ENCODE measurements at places on chromosomes 5 and 9.

GRCh38 chr9:83432104-83432627 lies 106.0 kb downstream of the FRMD3 start:
- DNase-seq = peak; percentile 13

GRCh38 chr9:134502809-134503211 lies 138.8 kb upstream of the COL5A1 start:
- no peak for DNase-seq

- DNase-seq = no peak
Measured at GRCh38 chr9:120933310-120934055, 6.9 kb upstream of the TRAF1 start.

GRCh38 chr9:107597743-107598217 lies 108.2 kb upstream of the KLF4 start:
- no peak for DNase-seq

DNA sequence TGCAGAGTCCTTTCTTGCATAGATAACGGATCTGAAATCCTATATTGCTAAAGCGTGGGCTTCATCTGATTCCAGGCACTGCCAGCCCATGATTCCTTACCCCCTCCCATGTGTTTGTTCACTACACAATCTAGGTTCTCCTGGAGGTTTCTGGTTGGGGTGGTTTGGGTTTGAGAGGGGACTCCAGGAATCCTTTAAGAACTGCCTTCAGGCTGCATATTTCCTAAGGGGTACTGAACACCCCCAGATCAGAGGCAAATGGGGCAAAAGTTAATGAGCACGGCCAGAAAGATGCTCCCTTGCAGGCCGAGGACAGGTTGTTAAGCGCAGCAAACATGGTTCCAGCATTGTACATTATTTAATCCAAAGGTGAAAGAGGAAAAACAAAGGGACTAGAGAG lies 9.9 kb downstream of the NR2F1 start:
- DNase-seq = no peak

GRCh38 chr5:180133551-180133950 lies 62.0 kb upstream of the RNF130 start:
- no peak for DNase-seq

- DNase-seq = no peak
Measured at GRCh38 chr9:107435415-107435814, 54.2 kb downstream of the KLF4 start.

- DNase-seq = no peak
Measured at GRCh38 chr5:95591490-95591901, 28.4 kb upstream of the GPR150 start.

DNA sequence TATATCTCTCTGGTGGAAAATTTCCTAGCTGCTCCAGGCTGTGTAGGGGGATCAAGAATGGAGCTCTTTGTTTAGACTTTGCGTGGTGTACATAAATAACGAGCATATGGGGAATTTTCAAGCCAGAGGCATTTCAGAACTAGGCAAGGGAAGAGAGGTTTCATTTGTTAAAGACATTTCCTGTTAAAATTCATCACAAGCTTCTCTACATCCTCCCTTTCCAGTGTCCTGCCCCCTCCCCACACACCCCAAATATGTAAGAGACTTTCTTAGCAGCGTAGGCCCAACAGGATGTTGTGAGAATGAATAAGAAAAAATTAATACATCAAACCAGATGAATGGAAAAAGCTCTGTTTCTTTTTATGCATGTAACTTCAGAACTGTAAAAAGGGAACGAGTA lies 150.3 kb downstream of the GPBP1 start:
- no peak for DNase-seq

GRCh38 chr5:141532726-141533125 lies 43.8 kb downstream of the PCDHGC5 start:
- no peak for DNase-seq

- DNase-seq = no peak
Measured at GRCh38 chr5:33764786-33765185, 127.0 kb downstream of the ADAMTS12 start.

GRCh38 chr9:126228111-126228780 lies 98.4 kb upstream of the MVB12B start:
- no peak for DNase-seq

DNA sequence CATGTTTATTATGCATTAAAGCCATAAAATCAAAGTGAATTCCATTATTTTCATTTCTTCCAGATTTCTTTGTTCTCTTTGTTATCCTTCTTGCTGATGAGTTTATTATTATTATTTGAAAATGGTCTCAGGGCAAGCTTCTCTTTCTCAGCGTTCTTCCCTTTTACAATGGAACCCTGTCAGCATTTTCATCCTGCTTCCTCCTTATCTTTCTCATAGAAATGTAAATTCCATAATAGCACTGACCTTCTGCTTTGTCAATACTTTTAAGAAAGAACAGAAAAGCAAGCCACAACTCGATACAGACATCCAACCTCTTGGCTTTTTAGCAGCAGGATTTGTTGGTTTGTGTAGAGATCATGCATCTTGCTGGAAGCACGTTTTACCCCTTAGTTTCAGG lies 114.0 kb upstream of the BASP1 start:
- no peak for DNase-seq

GRCh38 chr5:123785162-123786071 lies 273.4 kb downstream of the CSNK1G3 start:
- no peak for DNase-seq

DNA sequence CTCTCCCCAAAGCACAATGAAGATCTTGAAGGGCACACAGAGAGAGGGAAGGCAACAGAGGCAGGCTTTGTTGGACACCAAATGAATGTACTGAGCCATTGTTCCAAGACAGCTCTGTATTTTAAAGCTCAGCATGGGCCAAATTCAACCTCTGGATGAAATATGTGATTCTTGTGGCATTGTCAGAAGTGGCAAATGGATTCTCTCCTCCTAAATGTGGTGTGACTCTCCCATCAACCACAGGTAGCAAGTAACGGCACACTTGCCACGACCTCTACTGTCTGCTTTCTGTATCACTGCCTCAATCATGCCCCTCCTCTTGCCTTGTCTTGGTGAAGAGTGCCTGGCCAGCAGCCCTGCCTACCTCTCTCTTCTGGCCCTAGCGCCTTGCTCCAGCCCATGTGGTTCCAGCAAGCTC lies 6.1 kb upstream of the MOB3B start:
- no peak for DNase-seq

DNA sequence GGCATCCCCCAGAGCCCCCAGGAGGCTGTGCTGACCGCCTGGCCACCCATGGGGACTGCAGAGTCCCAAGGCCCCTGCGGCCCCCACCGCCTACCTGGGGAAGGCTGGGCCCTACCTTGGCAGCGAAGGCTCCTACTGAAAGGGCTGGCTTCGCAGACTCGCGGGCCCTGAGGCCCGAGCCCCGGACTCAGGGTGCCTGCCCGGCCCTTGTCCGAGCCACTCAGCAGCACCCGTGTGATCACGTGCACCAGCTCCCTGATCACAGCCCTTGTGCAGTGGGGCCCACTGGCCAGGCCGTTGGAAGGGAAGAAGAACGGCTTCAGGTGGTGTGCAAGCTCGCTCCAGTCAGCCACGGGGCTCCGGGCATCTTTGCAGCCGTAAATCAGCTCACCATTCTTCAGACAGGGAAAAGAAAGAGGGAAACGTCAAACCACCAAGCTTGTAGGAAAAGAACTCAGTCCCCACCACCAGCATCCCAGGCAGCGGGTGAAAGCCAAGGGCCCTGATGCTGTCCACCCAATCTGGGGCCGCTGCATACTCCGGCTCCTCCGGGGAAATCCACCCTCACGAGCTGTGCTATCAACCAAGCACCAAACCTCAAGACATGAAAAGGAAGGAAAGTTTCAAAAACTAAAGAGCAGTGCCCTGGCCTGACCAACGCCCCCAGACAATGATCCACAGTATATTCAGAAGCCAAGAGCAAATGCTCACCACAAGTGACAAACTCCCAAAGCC lies 31.9 kb downstream of the IPPK start:
- DNase-seq = no peak

- no peak for DNase-seq
Measured at GRCh38 chr5:66660396-66660795, 64.2 kb downstream of the MAST4 start.

DNA sequence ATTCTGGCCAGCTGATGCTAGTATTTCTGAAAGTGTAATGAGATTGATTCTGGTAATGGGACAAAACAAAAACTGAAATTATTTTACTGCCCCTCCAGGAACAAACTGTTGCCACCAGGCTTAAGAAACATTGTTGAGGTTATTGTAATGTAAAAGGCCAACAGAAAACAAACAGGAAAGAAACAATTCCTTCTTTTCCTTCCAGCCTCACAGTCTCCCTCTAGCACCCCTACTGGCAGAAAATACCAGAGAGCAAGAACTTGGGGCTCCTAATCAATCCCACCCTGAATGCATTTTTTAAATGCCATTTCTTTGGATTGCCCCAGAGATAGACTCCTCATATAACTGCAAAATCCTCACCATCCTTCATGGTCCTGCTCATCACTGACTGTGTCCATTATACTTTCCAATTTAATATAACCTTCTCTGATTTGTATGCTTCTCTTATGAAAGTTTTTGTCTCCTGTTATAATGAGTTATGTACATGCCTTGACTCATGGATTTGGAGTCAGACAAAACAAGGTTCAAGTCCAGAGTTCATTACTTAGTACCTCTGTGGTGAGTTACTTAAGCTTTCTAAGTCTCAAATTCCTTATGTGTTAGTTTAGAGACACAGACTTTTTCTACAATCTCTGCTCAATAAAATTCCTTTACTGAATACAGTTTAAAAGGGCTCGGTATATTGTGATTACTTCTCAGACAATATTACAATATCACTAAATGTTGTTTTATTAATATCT lies 157.9 kb upstream of the FBN2 start:
- DNase-seq = no peak

DNA sequence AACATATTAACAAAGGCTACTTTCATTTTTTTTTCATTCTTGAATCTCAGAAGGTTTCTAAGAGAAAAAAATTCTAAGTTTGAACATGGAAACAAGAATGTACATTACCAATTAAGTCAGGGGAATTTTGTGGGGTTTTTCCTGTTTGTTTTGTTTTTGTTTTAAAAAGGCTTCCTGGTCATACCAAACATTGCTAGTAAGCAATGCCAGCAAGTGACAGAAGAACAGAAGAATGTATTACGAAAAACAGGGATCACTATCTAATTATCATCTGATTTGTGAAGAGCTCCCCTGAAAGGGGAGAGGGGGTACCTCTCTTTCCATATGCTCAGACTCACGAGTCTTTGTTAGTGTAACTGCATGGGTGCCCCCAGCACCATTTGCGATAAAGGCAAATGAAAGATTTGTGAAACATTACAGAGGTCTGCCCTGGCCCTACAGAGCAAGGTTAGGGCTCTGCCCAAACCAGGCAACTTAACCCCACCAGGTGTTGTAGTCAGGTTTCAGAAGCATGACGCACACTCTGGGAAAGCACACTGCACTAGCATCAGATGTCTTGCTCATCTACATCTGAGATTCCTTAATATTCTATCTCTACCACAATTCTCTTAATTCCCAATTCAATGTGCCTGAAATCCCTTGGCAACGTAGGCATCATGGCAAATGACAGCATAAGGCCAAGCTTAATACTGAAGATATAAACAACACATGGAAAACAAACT lies 268.2 kb downstream of the MLLT3 start:
- no peak for DNase-seq

GRCh38 chr5:69075522-69076179 lies 18.2 kb upstream of the SLC30A5 start:
- DNase-seq = no peak

- DNase-seq = no peak
Measured at GRCh38 chr5:38835887-38836286, 9.9 kb upstream of the OSMR start.

DNA sequence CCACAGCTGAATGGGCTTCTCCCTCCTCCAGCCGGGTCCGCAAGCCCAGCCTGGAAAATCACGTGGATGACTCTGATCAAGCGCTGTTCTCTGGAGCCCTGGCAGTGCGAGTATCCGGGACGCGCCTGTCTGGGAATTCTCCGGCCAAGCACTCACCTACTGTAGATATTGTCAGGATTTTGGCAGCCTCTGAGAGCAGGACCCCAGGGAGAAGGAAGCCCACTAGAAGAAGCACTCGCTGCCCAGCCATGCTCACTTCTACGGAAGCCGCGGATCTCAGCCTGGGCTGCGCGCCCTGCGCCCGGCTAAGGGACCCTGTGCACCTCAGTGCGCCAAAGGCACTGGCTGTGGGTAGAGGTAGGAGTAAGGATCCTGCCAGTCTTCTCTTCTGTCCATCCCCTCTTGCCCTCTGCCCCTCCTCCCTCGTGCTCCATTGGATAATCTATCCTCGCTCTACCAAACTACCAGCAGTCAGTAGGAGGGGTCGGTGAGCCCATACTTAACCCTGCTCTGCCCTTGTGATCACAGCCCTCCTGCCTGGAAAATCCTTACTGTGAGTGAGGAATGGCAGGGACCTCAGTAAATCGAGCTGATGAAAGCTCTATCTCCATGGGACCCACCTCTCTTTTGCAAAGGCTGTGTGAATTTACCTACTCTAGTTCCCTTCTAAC lies at the start of gene UGT3A2:
UGT3A2 (minus strand) TSS at position 343 of the 671 bp plus-strand sequence; CDS start at position 250, 93 bp downstream.
- DNase-seq = peak; percentile 58

- no peak for DNase-seq
Measured at GRCh38 chr5:107012371-107012770, 658.4 kb downstream of the EFNA5 start.

DNA sequence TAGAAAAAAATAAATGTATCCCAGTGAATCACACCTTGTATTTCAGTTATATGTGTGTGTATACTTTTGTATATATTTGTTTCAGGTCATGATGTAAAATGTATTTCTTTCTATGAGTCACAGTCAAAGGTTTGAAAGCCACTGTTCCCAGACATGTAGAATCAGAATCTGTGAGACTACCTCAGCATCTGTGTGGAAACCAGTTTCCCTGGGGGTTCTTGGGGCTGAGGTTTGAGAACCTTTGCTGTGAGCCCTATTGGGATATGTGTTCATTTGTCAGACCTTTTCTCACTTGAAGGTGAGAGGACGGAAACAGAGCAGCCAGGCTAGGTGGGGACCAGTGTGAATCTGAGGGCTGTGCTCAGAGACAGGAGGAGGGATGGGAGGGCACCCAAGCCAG lies 78.7 kb upstream of the SAP30L start:
- no peak for DNase-seq

GRCh38 chr5:72347801-72348308 lies 27.7 kb downstream of the PTCD2 start:
- no peak for DNase-seq

DNA sequence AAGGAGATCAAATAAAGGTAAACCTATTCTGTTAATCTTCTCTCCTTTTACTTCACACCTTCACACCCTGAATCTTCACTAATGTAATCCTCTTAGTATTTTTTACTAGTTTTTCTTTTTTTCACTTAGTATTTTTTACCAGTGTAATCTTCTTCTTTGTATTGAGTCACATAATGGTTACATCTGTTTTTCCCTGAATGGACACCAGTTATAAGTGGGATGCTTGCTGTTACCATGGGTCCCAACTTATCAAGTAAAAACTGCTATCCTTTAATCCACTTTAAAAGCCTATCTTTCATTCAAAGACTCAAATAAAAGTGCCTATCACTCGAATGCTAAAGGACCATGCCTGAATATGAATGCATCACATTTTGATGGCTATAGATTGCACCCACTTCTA lies 15.1 kb downstream of the ZFAND5 start:
- DNase-seq = no peak

- DNase-seq = peak; percentile 19
Measured at GRCh38 chr5:113806904-113807303, 293.4 kb downstream of the YTHDC2 start.

GRCh38 chr9:110555551-110556331 lies 23.8 kb downstream of the SVEP1 start:
- no peak for DNase-seq
